ENCODE measurements at places on chromosomes 5 and 9. TPM values are rescaled to one million over a fixed set of nuclear protein-coding genes. Genes with fewer than 3 reads are reported as not detected.

GRCh38 chr5:113050721-113051382 is 74.3 kb downstream of the DCP2 start:
- H3K4me3 ChIP-seq, result no peak overlapping the region
- peak overlapping the region; percentile 88 for H3K27ac ChIP-seq
- peaks cover 45% of the 10 kb centered on the region for H3K36me3 ChIP-seq
- H3K4me1 ChIP-seq, result peaks cover 26% of the 10 kb centered on the region
- H3K27me3 ChIP-seq, result no peaks in the 10 kb centered on the region
- peak; percentile 90 for DNase-seq

GRCh38 chr9:6126377-6126776 is 89.2 kb upstream of the IL33 start:
- no peak overlapping the region for H3K27ac ChIP-seq
- no peak overlapping the region for H3K4me3 ChIP-seq
- H3K4me1 ChIP-seq, result no peaks in the 10 kb centered on the region
- H3K36me3 ChIP-seq, result no peaks in the 10 kb centered on the region
- no peaks in the 10 kb centered on the region for H3K27me3 ChIP-seq

DNA sequence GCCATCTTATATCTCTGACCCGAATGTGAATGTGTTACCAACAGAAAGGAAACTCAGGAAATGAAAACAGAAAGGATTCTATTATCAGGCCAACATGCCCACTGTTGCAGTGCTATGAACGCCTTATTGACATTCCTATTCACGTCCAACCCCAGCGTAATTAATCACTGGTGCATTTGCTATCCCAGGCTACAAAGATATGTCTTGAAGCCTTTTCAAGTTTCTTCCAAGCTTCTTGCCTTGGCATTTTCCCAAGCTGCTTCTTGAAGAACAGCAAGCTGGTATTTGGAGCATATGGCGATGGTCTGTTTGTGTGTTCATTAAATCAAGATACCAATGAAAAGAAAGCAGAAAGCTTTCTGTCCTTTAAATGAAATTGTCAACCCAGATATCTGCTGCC is 579.2 kb upstream of the ZNF462 start:
- H3K36me3 ChIP-seq, result no peaks in the 10 kb centered on the region
- H3K4me3 ChIP-seq, result no peak overlapping the region
- H3K4me1 ChIP-seq, result peaks cover 3% of the 10 kb centered on the region
- H3K27ac ChIP-seq, result no peak overlapping the region

DNA sequence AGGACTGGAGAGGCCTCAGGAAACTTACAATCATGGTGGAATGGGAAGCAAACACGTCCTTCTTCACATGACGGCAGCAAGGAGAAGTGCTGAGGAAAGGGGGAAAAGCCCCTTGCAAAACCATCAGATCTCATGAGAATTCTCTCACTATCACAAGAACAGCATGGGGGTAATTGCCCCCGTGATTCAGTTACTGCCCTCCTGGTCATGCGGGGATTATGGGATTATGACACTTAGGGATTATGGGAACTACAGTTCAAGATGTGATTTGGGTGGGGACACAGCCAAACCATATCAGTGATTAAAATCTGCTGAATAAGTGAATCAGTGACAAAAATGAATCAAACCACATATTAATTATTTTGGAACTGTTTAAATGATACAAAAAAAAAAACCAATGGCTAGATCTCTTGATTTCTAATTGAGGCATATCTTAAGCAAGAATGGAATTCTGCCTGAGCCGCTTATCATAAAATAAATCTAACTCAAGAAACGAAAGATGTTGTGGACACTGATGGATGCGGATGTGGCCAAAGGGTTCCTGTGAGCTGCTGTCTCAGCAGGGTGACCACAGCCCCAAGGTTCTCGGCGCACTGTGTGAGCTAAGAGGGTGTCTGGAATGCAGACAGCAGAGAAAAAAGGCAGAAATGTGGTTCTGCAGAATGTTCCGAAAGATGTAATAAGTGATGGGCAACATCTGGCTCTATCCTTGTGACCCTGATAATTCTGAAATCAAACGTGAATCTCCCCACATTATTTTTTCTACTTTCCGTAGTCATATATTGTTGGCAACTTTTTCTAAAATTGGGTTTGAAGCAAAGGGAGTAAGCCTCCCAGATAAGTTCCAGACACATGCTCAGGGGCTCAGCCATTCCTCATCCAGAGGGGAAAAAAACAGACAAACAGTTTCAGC is 107.2 kb upstream of the ICE1 start:
- H3K4me1 ChIP-seq, result peaks cover 50% of the 10 kb centered on the region
- no peak overlapping the region for H3K27ac ChIP-seq
- H3K27me3 ChIP-seq, result no peaks in the 10 kb centered on the region
- H3K36me3 ChIP-seq, result no peaks in the 10 kb centered on the region
- no peak for DNase-seq

DNA sequence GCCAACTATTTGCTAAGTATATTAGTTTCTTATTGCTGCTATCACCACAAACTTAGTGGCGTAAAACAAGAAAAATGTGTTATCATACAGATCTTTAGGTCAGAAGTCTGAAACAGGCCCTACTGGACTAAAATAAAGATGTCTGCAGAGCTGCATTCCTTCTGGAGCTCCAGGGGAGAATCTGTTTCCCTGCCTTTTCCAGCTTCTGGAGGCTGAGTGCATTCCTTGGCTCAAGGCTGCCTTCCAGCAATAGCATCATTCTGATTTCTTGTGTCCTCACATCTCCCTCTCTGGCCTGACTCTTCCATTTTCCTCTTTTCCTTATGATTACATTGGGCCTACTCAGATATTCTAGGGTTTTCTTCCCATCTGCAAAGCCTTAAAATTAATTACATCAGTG is 15.9 kb downstream of the MAN2A1 start:
- H3K27ac ChIP-seq, result peak overlapping the region; percentile 13
- peak; percentile 94 for DNase-seq
- H3K4me1 ChIP-seq, result peaks cover 17% of the 10 kb centered on the region
- H3K36me3 ChIP-seq, result no peaks in the 10 kb centered on the region
- no peaks in the 10 kb centered on the region for H3K27me3 ChIP-seq
- H3K4me3 ChIP-seq, result no peak overlapping the region

- no peak for DNase-seq
- no peak overlapping the region for H3K27ac ChIP-seq
- H3K36me3 ChIP-seq, result no peaks in the 10 kb centered on the region
- H3K27me3 ChIP-seq, result no peaks in the 10 kb centered on the region
- H3K4me1 ChIP-seq, result peaks cover 19% of the 10 kb centered on the region
Measured at GRCh38 chr9:126992427-126992826, 77.8 kb downstream of the RALGPS1 start.

- no peaks in the 10 kb centered on the region for H3K27me3 ChIP-seq
- peak; percentile 68 for DNase-seq
- no peak overlapping the region for H3K4me3 ChIP-seq
- peak overlapping the region; percentile 91 for H3K27ac ChIP-seq
Measured at GRCh38 chr9:92564504-92564903, 28.7 kb upstream of the ECM2 start.

GRCh38 chr9:135304886-135305285 is 174.7 kb upstream of the PPP1R26 start:
- no peak for DNase-seq
- H3K36me3 ChIP-seq, result no peaks in the 10 kb centered on the region
- H3K27ac ChIP-seq, result no peak overlapping the region
- no peak overlapping the region for H3K4me3 ChIP-seq
- peaks cover 19% of the 10 kb centered on the region for H3K4me1 ChIP-seq

- peaks cover 21% of the 10 kb centered on the region for H3K4me1 ChIP-seq
- DNase-seq, result peak; percentile 69
- H3K27ac ChIP-seq, result peak overlapping the region; percentile 63
- H3K4me3 ChIP-seq, result no peak overlapping the region
Measured at GRCh38 chr5:10077791-10078545, 171.7 kb downstream of the ATPSCKMT start.

- no peaks in the 10 kb centered on the region for H3K36me3 ChIP-seq
- no peaks in the 10 kb centered on the region for H3K27me3 ChIP-seq
- DNase-seq, result no peak
- no peaks in the 10 kb centered on the region for H3K4me1 ChIP-seq
- no peak overlapping the region for H3K4me3 ChIP-seq
Measured at GRCh38 chr9:14677872-14678271, 15.4 kb downstream of the ZDHHC21 start.

GRCh38 chr9:136648751-136649150 is 14.0 kb upstream of the EGFL7 start:
- peaks cover 10% of the 10 kb centered on the region for H3K27me3 ChIP-seq
- peaks cover 34% of the 10 kb centered on the region for H3K4me1 ChIP-seq
- no peaks in the 10 kb centered on the region for H3K36me3 ChIP-seq
- H3K27ac ChIP-seq, result peak overlapping the region; percentile 42

DNA sequence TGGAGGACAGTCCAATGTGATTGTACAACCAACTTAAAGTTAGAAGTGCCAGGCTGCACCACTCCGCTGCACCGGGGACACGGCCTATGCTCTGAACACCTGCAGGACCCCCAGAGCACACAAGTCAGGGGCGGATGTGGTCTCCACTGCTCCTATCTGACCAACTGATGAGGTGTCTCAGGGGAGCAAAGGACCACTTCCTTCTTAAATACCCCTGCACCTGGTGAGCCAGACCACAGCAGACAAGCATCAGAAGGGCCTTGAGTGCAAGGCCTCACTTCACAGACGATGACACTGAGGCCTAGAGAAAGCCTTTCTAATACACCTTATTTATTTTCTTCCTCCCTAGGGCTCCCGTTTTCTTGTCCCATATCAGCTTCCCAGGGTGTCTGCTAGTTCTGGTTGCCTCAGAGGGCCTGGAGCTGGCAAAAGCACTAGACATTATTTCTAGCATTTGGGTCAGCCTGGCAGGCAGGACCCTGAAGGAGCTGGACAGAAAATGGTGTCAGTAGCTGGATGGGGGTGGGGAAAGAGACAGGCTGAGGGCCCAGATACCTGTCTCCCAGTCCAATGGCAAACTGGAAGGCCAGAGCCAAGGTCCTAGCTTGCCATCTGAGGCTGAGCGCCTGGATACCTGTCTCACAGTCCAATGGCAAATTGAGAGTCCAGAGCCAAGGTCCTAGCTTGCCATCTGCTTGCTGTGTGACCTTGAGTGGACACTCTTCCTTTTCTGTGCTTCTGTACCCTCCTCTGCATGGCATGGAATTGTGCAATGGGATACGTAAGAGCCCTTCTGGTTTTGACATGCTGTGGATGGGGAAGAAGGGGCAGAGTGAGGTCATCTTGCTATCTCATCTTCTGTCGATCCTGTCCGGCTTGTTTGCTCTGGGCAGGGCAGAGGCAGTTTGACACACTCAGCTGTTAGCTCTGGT is 9.0 kb downstream of the CCDC69 start:
- no peak overlapping the region for H3K4me3 ChIP-seq
- peaks cover 4% of the 10 kb centered on the region for H3K36me3 ChIP-seq
- no peaks in the 10 kb centered on the region for H3K27me3 ChIP-seq
- H3K4me1 ChIP-seq, result peaks cover 17% of the 10 kb centered on the region
- DNase-seq, result no peak

DNA sequence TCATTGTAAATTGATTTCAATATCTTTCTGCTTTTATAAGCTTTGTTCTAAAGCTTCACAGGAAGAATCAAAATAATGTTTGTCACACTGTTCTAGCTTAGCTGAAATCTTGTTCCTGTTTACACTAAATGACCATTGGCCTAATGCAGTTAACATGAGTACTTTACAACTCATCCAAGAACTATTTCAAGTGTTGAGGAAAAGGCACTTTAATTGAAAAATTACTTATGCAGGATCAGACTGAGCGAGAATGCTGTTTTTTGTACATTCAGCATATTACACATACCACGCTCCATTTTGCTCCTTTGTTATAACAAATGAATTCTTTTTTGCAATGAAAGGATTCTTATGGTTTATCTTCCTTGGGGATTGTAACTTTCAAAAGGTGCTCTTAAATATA is 22.4 kb upstream of the SMIM15 start:
- H3K4me1 ChIP-seq, result no peaks in the 10 kb centered on the region
- no peaks in the 10 kb centered on the region for H3K36me3 ChIP-seq
- H3K27ac ChIP-seq, result no peak overlapping the region
- no peak overlapping the region for H3K4me3 ChIP-seq
- no peaks in the 10 kb centered on the region for H3K27me3 ChIP-seq

DNA sequence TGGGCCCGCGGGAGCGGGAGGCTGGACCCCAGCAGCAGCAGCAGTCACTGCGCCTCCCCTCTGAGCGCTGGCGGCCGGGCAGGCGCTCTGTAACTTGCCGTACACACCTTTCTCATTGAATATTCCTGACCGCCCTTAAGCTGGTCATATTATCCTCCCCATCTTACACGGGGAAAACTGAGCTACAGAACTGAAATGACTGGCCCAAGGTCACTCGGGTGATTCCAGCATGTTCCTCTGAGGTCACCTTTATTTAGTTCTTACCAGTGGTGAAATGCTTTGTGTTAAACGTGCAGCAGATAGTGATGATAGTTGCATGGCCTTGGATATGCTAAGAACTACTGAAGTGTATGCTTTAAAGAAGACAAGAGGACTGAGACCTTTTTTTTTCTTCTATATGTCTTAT is 607 bp downstream of the UQCRQ start:
- H3K27ac ChIP-seq, result peak overlapping the region; percentile 98
- peaks cover 29% of the 10 kb centered on the region for H3K36me3 ChIP-seq
- H3K27me3 ChIP-seq, result peaks cover 3% of the 10 kb centered on the region
- no peak for DNase-seq
- H3K4me1 ChIP-seq, result peaks cover 25% of the 10 kb centered on the region

DNA sequence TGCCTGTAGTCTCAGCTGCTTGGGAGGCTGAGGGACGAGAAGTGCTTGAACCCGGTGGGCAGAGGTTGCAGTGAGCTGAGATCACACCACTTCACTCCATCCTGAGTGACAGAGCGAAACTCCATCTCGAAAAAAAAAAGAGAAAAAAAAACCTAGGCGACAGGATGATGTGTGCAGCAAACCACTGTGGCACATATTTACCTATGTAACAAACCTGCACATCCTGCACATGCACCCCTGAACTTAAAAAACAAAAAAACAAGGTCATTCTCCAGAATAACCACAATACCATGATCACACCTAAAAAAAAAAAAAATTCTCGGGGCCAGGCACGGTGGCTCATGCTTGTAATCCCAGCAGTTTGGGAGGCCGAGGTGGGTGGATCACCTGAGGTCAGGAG is 7.5 kb upstream of the DOLPP1 start:
- DNase-seq, result no peak
- H3K36me3 ChIP-seq, result peaks cover 35% of the 10 kb centered on the region
- H3K27me3 ChIP-seq, result no peaks in the 10 kb centered on the region
- no peak overlapping the region for H3K4me3 ChIP-seq
- peaks cover 18% of the 10 kb centered on the region for H3K4me1 ChIP-seq

- no peak overlapping the region for H3K4me3 ChIP-seq
- H3K27me3 ChIP-seq, result peaks cover 9% of the 10 kb centered on the region
- no peak for DNase-seq
- H3K4me1 ChIP-seq, result no peaks in the 10 kb centered on the region
- H3K27ac ChIP-seq, result no peak overlapping the region
- H3K36me3 ChIP-seq, result no peaks in the 10 kb centered on the region
Measured at GRCh38 chr5:41891066-41891707, 13.0 kb upstream of the RIMOC1 start.

GRCh38 chr5:137200906-137201700 is 298.0 kb downstream of the SPOCK1 start:
- no peaks in the 10 kb centered on the region for H3K27me3 ChIP-seq
- H3K4me3 ChIP-seq, result no peak overlapping the region
- H3K27ac ChIP-seq, result no peak overlapping the region

The SCGB3A1 gene
- total RNA-seq, result 1.8 TPM

The SLC23A1 gene
- 0.04 TPM for total RNA-seq

The SLCO4C1 gene
- 0.98 TPM for total RNA-seq

The GNA14 gene
- total RNA-seq, result 2.1 TPM

The SAPCD2 gene
- total RNA-seq, result 4.2 TPM

The BTNL9 gene
- 5.3 TPM for total RNA-seq

The ACSL6 gene
- 0.62 TPM for total RNA-seq

The DND1 gene
- total RNA-seq, result 0.31 TPM

The PALM2AKAP2 gene
- total RNA-seq, result 25.9 TPM

The IFNA21 gene
- total RNA-seq, result not detected

The PTGER4 gene
- total RNA-seq, result 7.6 TPM

The NEUROG1 gene
- total RNA-seq, result not detected

All from muscle of leg (tissue), 16 donors.